ENCODE measurements at places on chromosomes 12 and 14.

DNA sequence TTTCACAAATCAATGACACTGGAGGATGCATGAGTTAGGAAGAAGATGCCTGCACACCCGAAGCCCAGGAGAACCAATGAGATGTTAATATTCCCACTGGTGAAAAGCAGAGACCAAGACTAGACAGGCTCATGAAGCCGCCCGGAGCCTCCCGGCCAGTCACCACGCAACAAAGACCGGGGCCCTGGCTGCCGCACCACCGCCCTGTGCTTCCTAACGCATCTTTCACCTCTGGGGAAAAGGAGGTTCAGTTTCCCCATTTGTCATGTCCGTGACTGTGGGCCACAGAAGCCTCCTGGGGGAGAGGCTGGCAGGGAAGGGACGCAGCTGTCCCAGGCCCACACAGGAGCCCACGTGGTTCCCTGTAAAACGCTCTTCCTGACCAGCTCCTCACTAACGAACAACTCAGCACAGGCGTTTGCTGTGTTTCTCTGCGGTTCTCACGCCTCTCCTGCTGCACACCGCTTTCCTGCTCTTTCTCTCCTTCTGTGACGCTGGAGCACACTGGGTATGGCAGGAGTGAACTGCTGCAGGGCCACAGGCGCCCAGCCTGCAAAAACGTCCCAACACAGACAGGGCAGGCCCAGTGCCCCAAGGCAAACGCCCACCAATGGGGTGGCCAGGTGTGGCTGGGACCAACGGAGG lies 10.8 kb downstream of the RIMBP2 start:
- no peak for DNase-seq

GRCh38 chr12:74412606-74413230 lies 124.9 kb upstream of the ATXN7L3B start:
- no peak for DNase-seq

DNA sequence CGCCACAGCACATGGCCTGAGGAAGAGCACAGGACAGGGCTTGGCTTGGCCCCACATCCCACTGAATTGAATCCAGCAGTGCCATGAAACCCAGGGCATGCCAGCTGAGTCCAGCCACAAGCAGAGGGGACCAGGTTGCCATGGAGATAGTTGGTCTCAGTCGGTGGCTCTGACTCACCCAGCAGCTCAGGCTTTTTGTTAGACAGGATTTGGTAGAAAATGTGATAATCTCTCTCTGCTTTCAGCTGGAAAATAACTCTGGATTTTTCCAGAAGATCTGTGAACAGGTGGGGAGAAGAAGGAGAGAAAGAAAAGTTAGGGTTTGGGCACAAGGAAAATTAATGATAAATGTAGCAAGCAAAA lies 4.8 kb downstream of the MYH7 start:
- DNase-seq, result no peak

- DNase-seq, result no peak
Observed at GRCh38 chr14:96098309-96098998, 59.3 kb downstream of the C14orf132 start.

DNA sequence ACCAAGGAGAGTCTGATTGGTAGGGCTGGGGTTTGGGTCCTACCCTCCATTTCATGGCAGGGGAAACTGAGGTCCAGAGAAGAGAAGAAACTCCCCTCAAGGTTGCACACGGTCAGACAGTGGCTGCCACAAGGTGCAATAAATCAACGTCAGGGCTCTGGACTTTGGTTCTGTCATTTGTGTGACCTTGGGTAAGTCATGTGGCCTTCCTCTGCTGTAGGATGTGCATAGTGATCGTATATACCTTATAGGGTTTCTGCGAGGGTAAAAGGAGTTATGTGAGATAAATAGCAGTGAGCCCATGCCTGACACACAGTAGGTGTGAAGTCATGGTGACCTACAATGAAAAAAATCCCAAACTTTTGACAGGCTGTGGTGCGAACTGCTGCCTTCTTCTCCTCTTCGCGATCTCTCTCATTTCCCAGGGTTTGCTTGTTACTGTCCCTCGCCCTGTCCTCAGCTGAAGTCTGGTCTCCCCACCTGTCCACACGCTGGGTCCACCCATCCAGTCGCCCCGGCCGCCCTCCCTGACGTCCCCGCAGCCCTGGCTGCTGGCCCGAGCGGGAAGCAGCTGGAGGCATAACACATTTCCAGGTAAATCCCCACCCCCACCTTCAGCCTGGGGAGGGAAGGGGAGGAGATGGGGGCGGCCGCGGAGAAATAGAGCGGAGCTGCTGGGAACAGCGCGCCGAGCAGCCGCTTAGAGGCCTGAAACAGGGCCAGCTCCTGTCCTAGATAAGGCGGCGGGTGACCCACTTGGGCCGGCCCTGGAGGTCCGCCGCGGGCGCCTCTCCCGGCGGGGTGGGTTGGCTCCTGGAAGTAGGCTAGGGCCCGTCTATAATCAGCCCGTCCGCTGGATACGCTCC lies 1.8 kb upstream of the FAM222A start:
- DNase-seq, result no peak

GRCh38 chr14:63638493-63638892 lies 3.2 kb downstream of the WDR89 start:
- no peak for DNase-seq

DNA sequence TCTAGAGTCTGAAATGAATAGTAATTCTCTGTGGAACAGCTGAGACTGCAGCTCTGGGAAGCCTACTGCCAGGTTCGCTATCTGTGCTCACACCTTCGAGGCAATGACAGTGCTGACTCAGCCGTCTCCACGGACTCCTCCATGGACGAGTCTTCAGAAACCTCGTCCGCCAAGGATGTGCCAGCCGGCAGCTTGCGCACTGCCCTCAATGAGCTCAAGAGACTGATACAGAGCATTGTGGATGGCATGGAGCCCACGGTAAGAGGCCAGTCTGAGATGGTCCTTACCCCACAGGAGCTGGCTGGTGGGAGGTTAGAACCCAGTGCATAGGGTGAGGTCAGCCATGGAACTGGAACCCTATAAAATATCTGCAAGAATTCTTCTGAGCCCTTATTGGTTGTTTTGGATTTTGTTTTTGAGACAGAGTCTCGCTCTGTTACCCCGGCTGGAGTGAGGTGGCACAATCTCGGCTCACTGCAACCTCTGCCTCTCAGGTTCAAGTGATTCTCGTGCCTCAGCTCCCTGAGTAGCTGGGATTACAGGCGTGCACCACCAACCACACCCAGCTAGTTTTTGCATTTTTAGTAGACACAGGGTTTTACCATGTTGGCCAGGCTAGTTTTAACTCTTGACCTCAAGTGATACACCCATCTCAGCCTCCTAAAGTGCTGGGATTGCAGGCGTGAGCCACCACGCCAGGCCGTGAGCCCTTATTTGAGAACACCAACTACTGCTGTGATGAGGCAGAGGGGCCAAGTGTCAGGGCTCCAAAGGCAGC lies 43.9 kb downstream of the RAB35 start:
- DNase-seq, result no peak

DNA sequence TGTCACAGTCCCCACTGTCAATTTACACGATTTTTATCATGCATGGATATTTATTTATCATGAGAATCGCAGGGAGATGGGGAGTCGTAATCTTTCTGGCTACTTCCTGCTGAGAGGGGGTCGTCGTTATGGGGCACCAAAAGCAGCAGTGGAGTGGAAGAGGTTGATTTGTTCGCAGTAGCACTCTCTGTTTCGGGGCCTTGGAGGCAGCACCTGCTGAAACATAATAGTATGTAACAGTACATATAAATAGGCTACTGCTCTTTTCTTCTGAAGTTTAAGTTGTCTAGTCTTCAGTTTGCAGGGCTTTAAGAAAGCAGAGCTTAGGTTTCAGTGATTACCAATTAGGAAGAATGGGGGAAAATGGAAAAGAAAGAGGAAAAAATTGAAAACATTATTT lies 3.8 kb downstream of the SOAT2 start:
- no peak for DNase-seq

DNA sequence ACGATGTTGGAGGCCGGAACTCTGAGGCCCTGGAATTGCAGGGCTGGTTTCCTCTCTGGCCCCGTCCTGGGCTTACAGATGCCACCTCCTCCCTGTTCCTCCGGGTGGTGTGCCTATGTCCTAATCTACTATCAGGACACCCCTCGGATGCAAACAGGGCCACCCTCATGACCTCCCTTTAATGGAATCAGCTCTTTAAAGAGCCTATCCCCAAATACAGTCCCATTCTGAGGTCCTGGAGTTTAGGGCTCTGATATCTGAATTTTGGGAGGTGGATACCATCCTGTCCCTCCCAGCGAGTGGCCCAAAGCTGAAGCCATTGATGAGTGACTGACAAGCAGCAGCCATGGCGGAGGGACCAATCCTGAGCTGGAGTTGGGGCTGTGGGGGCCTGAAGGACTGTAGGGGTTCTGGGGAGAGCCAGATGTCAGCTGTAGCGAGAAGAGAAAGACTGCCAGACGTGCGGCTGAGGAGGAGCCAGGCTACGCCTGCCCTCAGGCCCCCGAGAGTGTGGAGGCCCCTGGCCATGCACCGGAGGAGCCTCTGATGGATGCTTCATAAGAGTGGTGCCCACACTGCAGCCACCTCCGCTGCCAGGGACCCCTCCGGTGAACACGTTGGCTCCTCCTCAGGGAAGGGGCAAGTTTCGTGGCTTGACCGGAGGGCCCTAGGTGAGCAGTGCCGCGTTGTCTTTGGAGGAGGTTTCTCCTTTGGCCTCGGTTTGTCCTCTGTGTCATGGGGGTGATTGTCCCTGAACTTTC lies 100.2 kb downstream of the KIF26A start:
- DNase-seq, result no peak

GRCh38 chr12:59398164-59398563 lies 197.7 kb upstream of the SLC16A7 start:
- DNase-seq, result no peak

DNA sequence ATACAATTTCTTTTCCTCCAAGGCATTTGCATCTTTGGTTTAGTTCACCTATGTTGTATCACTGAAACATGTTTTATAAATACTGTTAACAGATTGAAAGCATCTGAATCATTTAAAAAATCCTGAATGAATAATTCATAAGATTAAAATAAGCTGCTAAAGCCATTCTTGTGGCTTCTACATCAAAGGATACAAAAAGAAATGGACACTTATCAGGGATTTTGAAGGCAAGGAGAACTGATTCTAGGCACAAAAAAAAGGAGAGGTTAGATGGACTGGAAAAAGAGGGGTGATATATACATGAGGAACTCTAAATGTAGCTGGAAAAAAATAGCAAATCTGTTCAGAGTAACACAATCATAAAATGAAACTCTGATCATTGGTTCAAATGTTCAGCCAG lies 5.8 kb upstream of the OVCH1 start:
- DNase-seq, result no peak

GRCh38 chr12:124018539-124018938 lies 45.5 kb downstream of the ZNF664 start:
- no peak for DNase-seq

- no peak for DNase-seq
Observed at GRCh38 chr12:15772405-15773018, 16.7 kb downstream of the EPS8 start.

DNA sequence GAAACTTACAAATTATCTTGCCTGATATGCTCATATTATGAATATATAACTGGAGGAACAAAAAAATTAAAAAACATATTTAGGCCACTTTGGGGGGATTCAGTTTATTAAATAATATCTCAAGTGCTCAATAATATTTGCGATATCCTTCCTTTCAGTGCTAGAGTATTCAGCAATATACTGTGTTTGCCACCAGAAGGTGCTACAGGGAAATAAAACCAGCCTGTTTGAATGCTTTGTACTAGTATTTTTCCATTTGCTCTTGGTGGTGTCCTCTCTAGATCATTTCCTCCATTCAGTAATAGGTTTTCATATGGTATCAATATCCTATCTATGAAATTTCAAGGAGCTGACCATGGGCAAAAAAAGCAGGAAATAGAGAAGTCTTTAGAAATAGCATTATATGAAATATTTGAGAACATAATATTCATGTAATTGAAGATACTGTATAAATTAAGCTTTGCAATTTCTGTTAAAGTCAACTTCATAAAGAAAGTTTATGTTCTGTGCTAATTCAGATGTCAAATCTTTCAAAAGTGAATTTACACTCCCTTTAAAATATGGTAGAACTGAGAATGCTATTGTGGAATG lies 106.2 kb upstream of the NAV3 start:
- DNase-seq, result no peak

DNA sequence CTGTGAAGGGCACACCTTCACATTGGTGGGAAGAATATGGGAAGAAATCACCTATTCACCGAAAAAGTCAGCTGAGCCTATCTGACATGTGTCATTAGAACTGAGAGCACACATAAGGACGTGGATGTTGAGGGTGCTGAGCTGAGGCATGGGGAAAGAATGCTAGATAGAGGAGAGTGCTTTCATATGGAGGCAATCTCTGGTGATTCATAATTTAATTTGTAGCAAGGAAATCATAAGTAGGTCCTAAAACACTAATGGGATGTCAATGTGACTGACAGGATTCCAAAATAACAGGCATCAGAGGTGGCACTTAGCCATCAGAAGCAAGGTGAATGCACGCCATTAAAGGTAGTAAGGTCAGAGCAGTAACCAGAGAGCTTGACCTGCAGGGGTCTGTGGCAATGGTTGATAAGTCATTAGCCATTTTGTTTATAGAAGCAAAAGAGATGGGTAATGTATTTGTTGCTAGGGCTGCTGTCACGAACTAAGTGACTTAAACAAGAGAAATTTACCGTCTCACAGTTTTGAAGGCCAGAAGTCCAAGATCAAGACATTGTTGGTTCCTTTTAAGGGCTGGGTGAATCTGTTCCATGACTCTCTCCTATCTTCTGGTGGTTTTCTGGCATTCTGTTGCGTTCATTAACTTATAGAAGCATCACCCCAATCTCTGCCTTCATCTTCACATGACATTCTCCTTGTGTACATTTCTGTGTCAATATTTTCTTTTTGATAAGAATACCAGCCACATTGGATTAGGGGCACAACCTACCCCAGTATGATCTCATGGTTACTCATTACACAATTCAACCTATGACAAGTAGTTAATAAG lies 69.3 kb downstream of the ANKS1B start:
- no peak for DNase-seq

DNA sequence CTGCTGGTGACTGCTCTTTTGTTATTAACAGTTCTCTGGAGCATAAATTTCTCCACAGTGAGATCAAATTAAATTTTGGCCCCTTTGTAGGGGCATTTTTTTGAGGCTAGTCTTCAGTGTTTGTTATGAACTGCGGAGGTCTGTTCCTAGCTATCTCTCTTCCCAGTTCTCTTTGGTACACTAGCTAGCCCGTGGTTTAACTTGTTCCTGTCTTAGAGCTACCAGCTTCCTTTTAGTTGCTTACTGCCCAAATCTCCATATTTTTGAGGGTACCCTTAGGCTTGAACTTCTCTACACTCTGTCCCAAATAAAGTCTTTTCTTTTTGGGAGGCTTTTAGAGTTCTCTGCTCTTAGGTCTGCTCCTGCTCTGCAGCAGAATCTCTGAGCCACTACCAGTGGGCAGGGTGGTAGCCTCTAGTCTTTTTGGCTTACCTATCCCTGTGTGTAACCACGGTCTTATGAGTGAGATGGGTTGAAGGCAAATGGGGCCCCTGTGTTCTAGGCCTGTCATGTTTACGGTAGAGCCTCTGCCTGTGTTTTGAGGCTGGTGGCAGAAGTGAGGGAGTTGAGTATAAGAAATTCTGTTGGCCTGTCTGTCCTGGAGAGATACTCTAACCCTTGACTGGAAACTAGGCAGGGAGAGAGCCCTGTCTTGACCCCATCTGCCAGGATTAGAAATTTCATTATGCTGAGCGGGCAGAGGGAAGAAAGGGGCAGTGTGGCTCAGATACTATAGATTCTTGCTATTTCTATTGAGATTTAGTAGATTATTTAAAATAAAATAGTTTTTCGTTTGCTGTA lies 21.0 kb downstream of the CNOT2 start:
- DNase-seq, result no peak

- no peak for DNase-seq
Observed at GRCh38 chr12:115860619-115861018, 416.9 kb downstream of the MED13L start.
